Stimulated activated CD8-positive, alpha-beta memory T cell treated with anti-CD3 and anti-CD28 coated beads, Interleukin-15, amount 100 ng/mL, for 48 hours (primary cell): ENCODE measurements at places on chromosomes 5 and 9.

GRCh38 chr9:28909526-28909925, 1336.2 kb upstream of the C9orf72 start:
- no peak for DNase-seq

DNA sequence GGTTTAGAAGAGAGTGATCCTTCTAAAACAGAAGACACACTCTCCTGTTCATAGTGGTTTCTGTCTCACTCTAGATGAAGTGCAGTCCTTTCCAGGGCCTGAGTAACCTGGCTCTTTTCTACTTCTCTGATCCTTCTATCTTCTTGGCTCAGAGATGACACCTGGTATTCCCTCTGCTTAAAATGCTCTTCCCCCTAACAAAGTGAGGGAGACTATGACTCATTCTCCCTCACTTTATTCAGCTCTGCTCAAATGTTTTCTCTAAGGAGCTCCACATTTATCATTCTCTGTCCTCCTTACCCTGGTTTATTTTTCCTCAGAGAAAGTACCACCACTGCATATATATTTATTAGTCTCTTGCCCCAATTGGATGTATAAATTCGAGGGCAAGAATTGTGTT, 24.6 kb downstream of the TUT7 start:
- no peak for DNase-seq

DNA sequence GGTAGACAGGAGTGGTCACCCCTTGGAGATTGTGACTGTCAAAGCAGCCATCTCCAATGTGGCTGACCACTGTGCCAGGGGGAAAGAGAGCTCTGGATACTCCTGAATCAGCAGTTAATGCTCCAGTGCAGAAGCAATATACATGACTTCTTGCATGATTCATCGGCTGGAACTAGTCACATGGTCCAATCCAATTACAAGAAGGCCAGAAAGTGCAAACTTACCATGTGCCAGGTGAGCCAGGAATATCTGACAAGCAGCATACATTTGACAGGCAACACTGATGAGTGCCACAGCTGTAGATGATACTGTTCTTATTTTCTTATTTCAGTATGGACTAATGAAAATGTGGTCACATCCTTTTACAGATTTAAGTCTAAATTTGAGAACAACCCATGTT, 440.0 kb upstream of the MPDZ start:
- DNase-seq: no peak

DNA sequence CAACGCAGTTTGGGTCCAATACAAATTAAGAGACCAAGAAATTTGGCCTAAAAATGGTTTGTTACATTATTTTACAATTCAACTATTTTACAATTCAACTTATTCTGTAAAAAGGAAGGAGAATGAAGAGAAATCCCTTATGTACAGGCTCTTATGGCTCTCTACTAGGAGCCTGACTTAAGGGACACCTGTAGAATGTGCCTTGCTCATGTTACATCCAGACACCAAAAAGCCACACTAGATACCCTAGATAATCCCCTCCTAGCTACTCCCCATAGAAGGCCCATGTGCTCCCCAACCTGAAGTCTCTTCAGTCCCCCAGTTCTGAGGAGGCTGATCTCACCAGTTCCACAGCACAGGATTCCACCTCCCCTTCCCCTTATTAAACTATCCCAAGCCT, 14.1 kb upstream of the NNT start:
- no peak for DNase-seq

- DNase-seq: no peak
These were observed 105.7 kb downstream of the SPRY4 start for GRCh38 chr5:142219146-142219545.

GRCh38 chr5:83608122-83608521, 112.5 kb downstream of the HAPLN1 start:
- DNase-seq: no peak

- no peak for DNase-seq
These were observed 106.7 kb upstream of the IER5L start for GRCh38 chr9:129284607-129285291.

DNA sequence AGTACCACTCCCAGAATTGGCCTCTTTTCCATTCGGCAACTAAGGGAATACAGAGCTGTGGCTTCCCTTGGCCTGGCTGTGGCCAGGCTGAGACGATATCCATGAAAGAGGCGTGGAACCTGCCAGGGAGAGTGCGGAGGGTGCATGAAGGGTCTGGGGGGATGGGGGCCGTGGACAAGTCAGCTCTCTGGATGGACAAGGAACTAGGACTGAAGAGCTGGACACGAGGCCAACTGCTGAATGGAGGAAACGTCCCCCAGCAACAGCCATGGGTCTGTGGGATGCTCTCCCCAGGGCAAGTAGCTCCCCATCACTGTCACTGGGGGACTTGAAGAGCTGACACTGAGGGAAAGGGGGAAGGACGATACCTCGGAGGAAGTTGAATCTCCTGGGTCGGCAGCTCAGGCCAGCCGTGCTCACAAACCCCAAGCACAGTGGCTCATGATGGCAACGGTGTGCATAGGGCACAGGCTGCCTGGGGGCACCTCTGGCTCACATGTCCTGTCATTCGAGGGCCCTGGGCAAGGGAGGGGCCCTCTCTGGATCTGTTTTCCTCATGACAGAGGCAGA, 4.1 kb upstream of the OLFM1 start:
- no peak for DNase-seq

DNA sequence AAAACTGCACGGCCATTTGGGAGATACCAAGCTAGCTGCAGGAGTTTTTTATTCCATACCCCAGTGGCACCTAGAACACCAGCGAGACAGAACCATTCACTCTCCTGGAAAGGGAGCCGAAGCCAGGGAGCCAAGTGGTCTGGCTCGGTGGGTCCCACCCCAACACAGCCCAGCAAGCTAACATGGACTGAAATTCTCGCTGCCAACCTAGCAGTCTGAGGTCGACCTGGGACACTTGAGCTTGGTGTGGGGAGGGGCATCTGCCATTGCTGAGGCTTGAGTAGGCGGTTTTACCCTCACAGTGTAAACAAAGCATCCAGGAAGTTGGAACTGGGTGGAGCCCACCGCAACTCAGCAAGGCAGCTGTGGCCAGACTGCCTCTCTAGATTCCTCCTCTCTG, 108.9 kb upstream of the CHD1 start:
- DNase-seq: peak; percentile 3

DNA sequence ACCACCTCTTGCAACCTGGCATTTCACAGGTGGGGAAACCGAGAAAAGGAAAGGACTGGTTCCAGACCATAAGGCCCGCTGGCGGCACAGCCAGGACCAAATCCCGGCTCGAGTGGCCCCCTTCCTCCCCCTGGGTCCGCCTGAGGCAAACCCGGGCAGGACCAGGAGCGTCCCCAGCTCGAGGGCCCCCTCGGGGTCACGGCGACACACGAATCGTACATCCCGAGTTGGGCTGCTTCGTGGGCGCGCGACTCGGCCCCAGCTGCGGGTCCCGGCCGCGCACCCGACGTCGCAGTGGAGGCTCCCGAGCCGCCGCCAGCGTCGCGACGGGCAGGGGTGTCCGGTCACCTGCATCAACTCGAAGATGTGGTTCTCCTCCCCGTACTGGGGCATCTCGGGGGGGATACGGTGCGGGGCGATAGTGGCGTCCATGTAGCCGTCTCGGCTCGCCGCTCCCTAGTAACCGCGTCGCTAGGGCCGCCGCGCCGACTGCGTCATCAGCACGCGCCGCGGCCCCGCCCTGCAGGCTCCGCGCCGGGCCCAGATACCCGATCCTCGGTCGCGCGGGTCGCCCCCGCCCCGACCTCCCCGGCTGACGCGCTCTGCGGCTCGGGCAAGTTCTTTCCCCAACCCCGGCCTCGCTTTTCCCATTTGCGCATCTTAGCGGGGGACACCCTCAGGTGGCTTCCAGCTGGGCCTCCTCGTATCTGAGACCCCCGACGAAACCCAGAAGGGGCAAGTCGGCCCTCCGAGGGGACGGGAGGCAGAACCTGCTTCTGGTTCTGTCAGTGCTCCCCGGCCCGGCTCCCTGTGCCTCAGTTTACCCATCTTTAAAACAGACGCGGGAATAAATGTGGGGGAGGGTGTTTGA, at the start of gene AK8:
Gene AK8 (minus strand): TSS at position 461 of the 871 bp plus-strand sequence. CDS start 29 bp downstream, at position 432.
- DNase-seq: peak; percentile 63

DNA sequence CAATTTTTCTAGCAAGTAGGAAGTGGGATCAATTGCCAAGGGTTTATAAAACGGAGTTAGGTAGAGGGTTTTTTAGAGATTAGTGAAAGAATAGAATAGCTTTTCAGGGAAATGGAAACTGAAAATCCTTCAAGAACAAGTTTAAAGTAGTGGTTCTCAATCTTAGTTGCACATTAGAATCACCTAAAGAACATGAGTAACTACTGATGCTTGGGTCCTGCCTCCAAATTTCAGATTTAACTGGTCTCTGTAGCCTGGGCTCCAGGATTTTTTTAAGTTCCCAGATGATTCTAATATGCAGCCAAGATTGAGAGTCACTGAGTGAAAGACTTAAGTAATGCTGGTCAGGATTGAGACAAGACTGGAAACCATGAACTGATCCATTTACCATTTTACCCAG, 20.5 kb downstream of the ELOVL7 start:
- no peak for DNase-seq

DNA sequence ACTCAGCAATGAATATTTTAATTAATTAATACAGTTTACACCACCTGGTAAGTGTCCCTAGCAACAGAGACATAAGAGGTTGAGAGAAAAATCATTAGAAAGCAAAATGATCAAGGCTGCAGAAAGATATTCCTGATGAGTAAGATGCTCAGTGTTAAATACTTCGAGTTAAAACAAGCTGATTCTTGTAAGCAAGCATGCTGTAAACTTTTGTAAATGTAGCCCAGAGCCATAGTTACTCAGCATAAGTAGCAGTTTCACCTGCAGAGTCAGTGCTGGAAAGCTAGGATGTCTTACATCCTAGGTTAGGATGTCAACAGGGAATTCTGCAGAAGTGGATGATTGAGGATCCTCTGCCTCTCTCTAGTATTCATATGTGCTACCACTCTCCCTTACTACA, 4.2 kb downstream of the PRKACG start:
- DNase-seq: no peak

GRCh38 chr9:1910269-1910811, 104.8 kb upstream of the SMARCA2 start:
- no peak for DNase-seq

GRCh38 chr5:149240354-149240998, 31.2 kb upstream of the AFAP1L1 start:
- peak; percentile 45 for DNase-seq

DNA sequence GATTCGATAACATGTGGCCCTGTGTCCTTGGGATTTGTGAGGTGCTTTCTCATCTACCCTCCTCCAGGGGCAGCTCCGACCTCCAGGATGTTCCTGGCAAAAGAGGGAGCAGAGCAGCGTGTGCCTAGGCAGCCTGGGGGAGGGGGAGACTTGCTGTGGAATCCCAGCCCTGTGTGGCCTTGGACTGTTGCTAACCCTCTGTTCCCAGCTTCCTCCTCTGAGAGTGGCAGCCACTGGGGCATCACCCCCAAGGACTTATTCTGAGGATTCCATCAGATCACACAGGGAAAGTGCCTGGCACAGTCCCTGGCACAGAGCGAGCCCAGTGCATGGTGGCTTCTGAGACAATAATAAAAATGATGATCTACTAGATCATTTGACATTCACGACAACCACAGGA, 265.1 kb upstream of the MVB12B start:
- no peak for DNase-seq
